ENCODE measurements at places on chromosomes 1 and 21.
A peak's percentile ranks its signal among the peaks of the same experiment; 100 is the strongest.

DNA sequence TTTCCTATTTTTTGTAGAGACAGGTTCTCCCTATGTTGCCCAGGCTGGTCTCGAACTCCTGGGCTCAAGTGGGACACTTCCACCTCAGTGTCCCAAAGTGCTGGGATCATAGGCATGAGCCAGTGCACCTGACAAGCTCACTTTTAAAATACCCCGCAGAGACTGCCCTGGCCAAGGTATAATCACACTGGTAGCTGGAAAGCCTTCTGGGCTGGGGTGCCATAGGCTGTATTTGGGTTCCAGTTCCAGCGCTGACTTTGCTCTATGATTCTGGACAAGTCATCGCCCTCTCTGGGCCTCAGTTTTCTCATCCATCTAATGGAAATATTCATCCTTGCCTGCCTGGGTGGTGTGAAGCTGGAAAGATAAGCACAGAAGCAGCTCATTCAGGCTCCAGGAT is 10.4 kb downstream of the LDLRAD1 start:
- no peak for DNase-seq

DNA sequence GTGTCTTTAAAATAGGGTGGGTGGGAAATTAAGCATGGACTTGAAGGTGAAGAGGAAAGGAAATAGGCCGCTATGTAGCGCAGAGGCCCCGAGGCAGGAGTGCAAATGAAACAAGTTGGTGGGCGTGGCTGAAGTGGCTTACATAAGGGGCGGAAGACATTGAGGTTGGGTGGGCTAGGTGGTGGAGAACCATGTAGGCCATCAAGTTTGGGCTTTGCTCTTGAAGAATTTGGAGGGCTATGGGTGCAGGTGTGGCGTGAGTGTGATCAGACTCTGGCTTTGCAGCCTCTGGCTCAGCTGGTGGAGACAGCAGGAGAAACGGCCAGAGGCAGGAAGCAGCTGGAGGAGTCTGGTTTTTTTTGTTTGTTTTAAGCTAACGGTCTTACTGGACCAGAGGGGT is 6.7 kb downstream of the SLFNL1 start:
- DNase-seq: no peak

- peak; percentile 53 for DNase-seq
These were observed at the start of gene ECE1 for GRCh38 chr1:21289700-21290545. ECE1 (minus strand) TSS chr1:21290463; CDS start chr1:21290414, 49 bp downstream.

DNA sequence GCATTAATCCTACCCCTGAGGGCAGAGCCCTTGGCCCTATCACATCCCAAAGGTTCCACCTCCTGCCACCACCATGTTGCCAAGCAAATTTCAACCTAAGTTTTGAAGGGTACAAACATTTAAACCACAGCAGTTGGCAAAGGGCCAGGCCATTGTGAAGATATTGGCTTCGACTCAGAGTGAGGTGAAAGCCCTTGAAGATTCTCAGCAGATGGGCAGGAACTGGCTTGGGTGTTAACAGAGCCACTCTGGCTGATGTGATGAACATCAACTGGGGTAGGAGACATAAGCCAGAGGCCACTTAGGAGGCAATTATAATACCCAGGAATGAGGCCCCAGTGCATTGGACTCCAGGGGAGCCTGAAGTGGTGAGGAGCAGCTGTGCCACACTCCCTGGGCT is 207.7 kb upstream of the KAZN start:
- DNase-seq: no peak

GRCh38 chr1:46131712-46132528 is 509 bp downstream of the PIK3R3 start:
- DNase-seq: no peak

DNA sequence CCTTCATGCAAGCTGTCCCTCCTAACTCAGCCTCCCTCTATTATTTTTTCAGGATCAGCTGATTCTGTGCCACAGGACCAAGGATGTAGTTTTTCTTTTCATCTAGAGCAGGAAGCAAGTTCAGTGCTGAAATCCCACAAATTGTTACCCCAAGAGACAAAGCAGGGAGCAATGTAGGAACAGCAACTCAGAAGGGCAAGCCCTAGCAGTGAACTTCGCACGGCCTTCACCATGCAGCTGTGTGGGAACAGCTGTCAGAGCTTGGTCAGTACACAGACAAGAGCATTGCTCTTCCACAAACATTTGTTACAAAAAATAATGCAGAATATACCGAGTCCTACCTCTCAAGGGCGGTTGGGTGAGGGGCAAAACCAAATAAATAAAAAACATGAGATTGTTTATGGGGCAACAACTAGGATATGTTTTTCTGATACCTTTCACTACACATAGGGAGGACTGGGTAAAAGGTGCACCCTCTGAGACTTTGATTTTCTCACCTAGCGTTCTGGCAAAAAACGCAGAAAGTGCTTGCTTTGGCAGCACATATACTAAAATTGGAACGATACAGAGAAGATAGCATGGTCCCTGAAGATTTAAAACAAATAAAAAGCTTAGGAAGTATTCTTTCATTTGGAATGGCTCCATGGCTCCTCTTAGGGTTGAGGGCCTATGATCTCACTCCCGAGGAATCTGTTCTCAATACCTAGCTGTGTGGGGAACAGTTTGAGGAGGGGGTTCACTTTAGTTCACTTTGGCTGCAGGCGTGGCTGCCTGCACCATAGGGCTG is 37.1 kb upstream of the ANGPTL7 start:
- no peak for DNase-seq

DNA sequence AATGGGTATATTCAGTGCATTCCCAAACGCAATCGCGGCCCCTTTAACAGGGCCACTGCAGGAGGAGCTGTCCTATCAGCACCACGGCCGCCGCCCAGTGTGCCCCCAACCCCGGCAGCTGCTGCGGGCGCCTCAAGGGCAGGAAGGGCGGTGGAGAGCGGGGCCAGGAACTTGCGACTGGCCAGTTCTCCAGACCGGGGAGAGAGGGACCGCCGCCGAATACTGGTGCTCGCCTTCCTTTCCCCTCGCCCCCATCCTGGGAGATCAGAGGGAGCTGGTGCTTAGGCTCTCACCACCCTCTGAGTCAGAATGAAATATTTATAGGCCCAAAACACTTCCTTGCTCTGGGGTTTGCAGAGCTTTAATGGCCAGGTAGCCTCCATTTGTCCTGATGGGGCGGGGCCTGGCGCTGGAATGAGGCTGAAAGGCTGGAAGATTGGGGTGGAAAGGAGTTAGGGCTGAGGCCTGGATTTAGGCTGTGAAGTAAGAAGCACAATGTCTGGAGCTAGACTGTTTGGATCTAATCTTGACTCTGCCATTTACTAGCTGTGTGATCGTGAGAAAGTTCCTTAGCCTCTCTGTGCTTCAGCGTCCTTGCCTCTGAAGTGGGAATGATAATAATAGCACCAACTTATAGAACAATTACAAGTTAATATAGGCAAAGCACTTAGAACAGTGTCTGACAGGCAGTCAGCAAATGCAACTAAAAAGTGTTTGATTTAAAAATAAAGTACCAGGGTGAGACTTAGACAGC is 75.5 kb downstream of the NAV1 start:
- no peak for DNase-seq

- DNase-seq: no peak
These were observed 8.4 kb downstream of the SOX13 start for GRCh38 chr1:204081164-204081790.

GRCh38 chr1:41226815-41227434 is 15.2 kb downstream of the SCMH1 start:
- DNase-seq: no peak

GRCh38 chr1:247367786-247368422 is 36.2 kb upstream of the ZNF496 start:
- no peak for DNase-seq

GRCh38 chr1:209626346-209627026 is 25.7 kb downstream of the LAMB3 start:
- DNase-seq: no peak

GRCh38 chr1:100860397-100860991 is 34.1 kb downstream of the EXTL2 start:
- no peak for DNase-seq

- DNase-seq: no peak
These were observed 58.1 kb upstream of the SH3GLB1 start for GRCh38 chr1:86646256-86646655.

DNA sequence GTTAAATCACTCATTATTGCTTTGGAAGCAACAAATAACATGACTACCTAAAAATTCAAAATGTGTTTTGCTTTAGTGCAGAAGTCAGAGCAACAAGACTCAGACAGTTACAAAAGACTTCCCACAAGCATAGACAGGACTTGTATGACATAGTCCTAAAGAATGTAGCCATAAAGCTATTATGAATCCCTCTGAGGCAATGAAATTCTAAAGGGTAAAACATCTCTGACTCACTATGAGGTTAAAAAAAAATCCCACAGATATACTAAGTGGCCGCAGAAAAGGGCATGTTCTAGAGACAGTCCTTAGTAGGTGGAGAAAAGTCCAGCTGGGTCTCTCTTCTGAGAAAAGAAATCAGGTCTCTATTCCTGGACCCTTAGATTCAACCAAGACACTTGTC is 4.9 kb downstream of the PRKAB2 start:
- no peak for DNase-seq

DNA sequence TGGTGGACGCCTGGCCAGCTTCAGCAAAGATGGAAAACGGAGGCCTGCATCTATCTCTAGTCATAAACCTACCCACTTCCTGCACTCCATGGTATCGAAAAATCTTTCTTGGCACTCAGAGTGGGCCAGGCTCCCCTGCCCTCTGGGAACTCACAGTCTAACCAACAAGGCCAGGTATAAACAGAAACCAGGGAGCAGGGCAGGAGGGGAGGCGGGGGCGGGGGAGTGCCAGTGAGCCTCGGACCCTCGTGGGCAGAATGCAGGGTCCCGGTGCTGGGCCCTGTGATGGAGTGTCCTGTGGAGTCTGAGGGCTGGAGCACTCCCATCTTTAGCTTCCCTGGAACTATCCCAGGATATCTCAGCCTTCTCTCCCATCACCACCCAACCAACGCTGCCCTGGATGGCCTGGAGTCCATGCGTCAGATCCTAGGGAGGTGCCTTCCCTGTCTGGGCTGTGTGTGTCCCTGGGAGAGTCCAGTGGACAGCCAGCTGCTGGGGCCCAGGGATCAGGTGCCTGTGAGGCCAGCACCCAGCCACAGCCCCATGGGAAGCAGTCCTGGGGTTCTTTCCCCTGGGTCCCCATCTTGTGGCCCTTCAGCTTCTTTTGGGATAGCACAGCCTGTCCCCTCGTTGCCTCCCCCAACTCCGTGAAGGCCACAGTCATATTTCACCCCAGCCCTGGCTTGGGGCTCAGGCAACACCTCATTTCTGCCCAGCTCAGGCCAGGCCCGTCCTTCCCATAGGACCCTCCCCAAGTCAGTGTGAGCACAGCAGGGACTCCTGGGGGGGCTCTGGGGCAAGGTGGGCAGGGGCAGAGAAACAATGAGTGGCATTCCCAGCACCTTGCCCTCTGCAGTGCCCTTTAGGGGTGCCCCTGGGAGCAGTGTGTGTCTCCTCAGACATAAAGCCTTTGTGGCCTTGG is 1.1 kb upstream of the EPS8L3 start:
- peak; percentile 19 for DNase-seq

DNA sequence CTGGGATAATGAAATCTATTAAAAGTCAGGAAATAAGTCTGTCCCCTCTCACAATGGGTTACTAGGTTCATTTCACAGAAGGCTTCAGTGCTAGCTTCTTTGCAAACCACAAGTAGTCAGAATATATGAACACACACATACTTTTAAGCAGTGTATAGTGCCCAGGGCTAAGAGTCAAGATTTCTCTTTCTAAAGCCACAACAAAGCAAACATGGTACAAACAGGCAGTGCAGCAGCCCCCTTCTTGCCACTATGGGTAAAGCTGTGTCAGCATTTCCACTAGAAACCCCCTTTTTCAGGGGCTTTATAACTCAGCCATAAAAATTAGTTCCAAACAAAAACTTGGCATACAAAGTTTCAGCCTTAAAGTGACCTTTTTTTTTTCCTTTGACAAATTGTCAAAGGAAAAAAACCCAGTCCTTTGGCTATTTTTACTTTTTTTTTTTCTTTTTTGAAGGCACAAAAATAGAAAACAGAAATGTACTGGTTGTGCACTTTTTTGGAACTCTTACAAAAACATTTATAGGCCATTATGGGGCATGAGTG is 315.4 kb downstream of the LMO4 start:
- no peak for DNase-seq

DNA sequence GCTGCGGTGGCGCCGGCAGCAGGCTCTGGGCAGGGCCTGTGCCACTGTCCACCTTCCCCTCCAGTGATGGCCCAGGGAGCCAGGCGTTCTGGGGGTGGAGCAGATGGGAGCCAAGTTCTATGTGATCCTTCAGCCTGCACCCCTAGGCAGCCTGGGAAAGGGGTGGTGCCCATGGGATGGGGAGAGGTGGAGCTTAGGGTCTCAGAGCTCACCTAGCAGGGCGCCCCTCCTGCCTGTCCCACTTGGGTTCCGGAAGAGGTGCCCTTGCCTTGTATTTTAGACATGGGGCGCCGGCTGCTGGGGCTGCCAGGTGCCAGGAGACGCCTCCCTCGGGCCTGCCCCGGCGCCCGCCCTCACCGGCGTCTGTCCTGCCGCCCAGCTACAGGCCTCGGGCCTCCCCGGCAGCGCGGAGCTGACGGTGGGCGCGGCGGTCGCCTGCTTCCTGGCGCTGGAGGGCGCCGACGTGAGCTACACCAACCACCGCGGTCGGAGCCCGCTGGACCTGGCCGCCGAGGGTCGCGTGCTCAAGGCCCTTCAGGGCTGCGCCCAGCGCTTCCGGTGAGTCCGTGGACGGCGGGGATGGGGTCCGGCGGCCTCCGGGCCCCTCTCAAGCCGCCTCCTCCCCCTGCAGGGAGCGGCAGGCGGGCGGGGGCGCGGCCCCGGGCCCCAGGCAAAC is 3.1 kb upstream of the MMP23B start:
- no peak for DNase-seq

- DNase-seq: no peak
These were observed 96.1 kb upstream of the KCNA3 start for GRCh38 chr1:110770832-110771231.

GRCh38 chr21:34846601-34847112 is 177.9 kb downstream of the CLIC6 start:
- DNase-seq: no peak

- DNase-seq: no peak
These were observed 126.1 kb downstream of the CDC42BPA start for GRCh38 chr1:227192163-227192562.

DNA sequence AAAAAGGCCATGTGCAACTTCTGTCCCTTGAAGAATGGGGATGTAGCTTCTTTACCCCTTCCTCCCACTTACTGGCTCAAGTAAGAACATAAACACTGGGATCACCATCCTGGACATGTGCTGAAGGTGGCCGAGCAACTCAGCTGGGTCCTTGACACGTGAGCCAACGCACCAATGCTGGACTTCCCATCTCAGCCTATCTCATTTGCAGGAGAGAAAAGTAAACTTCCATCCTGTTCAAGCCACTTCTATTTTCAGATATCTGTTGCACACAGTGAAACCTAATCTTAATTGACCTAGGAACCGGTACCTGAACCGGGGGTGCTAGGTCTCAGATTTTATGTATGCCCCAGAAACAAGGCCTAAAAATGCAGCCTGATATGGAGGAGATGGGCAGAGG is 75.3 kb downstream of the HLCS start:
- DNase-seq: no peak

GRCh38 chr1:115939455-115939854 is 36.9 kb upstream of the SLC22A15 start:
- DNase-seq: no peak
